ENCODE measurements at places on chromosomes 16 and 17.

- no peak for DNase-seq
Observed at GRCh38 chr16:1357906-1358566, 6.3 kb downstream of the GNPTG start.

DNA sequence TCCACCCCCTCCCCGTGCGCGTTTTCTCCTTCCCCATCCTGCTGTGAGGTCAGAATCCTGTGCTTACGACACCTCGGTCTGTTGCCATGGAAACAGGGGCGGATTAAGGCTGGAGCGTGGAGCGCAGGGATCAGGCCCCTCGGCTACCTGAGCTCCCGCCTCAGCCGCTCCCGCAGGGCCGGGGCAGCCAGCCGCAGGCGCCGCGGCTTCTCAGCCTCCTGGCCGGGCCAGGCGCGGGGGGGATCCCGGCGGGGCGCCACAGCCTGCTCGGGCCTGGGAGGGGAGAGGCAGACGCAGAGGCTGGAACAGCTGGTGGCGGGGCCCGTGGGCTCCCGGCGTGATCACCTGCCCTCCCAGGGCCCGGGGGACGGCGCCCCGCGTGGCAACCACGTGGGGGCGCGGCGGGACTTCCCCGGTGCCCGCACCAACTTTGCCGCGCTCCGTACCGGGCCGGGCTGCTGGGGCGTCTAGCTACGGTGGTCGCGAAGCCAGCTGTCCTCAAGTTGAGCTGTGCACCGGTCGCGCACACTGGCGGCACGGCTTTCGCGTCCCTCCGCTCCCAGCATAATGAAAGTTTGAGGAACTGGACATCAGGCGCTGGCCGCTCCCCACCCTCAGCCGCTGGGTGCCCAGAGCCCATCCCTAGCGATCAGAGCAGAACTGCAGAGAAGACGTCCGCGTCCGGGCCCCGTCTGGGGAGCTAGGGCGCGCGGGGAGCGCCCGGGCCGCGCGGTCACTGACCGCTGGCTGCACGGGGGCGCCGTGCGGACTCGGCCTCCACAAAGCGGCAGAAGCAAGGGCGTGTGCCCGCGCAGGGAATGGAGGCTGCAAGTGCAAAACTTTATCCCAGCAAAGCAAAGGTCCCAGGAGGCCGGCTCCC is 1.2 kb downstream of the RTN4RL1 start:
- DNase-seq, result no peak

GRCh38 chr17:73482894-73483293 is 161.4 kb downstream of the SDK2 start:
- no peak for DNase-seq

GRCh38 chr16:69924041-69924775 is 26.9 kb upstream of the CLEC18A start:
- DNase-seq, result no peak

DNA sequence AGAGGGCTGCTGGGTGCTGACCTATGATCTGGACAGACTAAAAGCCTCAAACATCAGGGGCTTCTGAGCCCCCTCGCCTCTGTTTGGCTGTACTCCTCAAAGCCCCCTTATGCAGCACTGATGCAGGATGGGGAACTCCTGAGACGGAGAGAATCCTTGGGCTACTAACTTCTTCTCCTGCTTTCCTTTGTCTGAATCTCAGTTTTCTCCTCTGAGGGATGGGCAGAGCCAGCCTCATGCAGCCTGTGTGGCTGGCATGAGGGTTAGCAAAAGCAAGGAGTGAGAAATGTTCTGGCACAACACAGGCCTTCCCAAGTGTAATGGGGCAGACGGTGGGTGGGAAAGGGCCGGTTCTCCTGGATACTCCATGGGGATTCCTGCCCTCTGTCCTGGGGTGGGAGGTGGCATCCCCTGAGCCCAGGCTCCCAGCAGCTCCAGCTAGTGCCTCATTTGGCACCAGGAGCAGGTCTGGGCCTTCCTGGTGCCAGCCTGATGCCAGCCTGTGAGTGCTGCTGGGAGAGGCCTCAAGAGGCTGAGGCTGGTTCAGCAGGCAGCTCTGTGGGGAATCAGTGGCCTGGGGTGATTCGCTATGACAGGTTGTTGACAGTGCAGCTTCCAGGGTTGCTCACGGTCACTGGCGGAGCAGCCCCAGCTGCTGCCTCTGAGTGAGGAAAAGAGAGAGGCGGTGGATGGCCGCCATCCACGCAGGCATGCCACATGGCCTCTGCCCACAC is 4.0 kb upstream of the BRD7 start:
- DNase-seq, result peak; percentile 77

GRCh38 chr16:1877804-1878203 is 5.8 kb upstream of the MEIOB start:
- no peak for DNase-seq

DNA sequence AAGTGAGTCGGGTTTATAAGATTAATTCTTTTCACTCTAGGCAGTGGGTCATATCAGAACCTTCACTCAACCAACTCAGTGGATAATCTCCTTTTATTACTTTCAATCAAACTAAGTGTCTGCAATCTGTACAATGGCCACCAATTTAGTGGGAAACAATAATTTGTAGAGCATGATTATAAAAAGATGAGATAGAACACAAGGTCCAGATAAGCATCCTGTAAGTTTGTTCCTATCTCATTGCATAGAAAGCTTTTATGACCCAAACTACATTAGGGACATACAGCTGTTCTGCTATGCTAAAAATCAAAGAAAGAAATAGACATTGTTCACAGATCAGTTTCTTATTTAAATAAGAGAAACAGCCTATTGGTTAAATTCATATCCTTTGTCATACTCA is 341.4 kb upstream of the PSMD7 start:
- no peak for DNase-seq

GRCh38 chr16:31876951-31877828 is 3.6 kb downstream of the ZNF267 start:
- DNase-seq, result peak; percentile 92

DNA sequence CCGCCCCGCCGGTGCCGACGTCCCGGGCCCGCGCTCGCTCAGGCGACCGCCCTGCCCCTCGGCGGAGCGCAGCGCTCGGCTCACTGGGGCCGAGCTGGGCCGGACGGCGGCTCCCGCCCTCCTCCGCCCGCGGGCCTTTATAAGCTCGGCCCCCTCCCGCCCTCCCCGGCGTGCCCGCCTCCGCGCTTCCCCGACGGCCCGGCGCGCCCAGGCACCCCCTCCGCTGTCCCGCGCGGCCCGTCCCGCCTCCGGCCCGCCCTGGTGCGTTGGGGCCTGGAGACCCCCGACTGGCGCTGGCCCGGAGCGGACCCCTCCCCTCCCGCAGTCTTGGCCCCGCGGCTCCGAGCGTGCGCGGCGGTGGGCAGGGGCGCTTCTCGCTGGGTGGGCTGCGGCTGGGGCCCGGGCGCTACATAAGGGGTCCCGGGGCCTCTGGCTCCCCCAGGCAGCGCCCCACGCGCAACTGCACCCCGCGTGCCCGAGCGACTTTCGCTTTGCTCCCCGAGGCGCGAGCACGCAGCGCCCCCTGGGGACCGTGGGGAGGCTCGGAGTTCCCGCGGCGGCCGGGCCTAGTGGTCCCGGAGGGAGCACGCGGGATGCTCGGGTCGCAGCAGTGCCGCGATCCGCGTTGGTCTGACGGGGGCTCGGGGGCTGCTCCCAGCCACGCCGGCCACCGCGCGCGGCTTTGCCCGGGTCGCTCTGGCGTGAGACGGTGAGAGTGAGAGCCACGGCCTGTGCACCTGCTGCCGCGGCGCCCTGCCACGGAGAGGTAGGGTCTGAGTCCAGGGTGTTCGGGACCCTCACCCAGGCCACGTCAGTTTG is at the start of gene PIEZO1:
Gene PIEZO1 (minus strand): TSS at position 115 of the 819 bp plus-strand sequence. CDS start 256 bp downstream, outside the sequence.
- peak; percentile 68 for DNase-seq

- DNase-seq, result no peak
Observed at GRCh38 chr16:81497690-81498089, 53.1 kb downstream of the CMIP start.

- no peak for DNase-seq
Observed at GRCh38 chr17:57136355-57136754, 51.3 kb downstream of the AKAP1 start.

DNA sequence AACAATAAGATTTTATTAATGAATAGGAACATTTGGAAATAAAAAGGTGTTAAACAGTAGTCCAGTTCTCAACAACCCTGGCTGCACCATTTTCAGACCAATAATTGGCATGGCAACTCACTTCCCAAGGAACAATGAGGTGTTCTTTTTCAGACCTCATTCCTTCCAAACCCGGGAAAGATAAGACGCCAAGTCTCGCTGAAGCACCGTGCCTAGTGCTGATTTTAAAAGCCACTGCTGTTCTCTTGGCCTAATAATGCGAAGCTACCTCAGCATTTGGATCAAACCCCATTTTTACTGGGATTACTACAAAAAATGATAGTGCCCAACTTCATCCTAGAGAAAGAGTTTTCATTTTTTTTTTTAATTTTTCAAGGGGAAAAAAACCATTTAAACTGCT is 75.2 kb upstream of the NOL11 start:
- no peak for DNase-seq

GRCh38 chr17:83180264-83180995 is 101.0 kb downstream of the METRNL start:
- DNase-seq, result no peak

DNA sequence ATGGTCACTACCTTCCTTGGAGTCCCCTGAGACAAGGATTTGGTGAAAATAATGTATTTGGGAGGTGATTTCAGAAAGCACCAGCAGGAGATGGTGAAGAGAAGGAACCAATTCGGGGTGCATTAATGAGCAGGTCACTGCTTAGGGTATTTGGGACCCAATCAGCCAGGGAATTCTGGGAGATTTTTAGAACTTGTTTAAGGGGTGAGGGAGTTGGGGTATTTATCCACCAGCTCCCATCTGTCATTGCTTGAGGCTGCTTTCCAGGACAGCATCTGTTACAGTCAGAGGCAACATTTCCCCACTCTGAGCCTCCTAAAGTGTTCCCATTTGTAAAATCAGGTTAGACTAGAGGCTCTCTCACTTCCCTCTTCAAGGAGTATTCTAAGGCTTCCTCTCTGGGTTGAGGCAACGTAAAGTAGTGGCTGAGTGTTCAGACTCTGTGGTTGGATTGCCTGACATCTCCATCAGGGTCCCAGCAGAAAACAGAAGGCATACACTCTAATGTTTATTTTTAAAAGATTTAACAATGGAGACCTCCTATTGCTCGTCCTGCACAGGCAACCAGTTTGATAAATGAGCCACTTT is 60.9 kb downstream of the CLEC19A start:
- DNase-seq, result no peak

- DNase-seq, result no peak
Observed at GRCh38 chr17:48429638-48430586, at the start of gene SKAP1. TSS of gene SKAP1 (minus strand) at chr17:48430214.

DNA sequence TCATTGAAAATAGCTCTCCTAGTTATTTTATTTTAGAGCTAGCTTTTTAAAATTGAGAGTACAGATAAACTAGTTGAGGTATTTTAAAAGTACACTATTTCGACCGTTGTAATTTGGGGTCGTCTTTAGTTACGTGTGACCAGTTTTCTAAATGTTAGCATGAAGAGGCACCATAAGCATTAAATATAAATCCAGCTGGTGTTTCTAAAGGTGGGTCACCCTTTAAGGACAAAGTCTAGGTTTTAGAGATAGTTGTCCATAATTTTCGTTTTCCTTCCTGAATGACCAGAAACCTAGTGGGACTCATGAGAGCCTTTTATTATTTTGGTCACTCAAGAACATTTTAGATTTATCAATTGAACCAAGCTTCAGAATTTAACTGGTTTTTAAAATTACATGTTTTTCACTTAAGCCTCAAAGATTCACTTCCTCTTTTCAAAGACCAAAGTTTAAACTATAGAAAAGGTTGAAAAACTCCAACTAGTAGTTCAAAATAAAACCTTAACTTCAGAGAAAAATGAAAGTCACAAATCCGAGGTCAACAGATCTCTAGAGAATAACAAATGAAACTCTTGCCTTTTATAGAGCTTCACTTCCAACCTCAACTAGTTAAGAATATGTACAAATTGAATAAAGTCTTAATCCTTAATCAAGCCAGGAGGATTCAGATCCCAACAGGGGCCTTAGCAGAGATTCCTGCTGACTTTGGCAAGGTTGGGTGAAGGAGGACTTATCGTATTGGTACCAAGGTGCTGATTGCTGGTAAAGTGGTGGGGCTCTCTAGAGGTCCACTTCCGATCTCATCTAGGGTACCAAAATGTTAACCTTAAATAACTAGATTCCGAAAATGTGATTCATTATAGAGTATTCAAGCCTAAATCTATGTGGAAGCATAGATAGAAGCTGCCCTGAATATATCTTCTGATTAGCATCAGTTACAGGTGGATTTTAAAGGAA is 32.5 kb downstream of the PHKB start:
- DNase-seq, result no peak

DNA sequence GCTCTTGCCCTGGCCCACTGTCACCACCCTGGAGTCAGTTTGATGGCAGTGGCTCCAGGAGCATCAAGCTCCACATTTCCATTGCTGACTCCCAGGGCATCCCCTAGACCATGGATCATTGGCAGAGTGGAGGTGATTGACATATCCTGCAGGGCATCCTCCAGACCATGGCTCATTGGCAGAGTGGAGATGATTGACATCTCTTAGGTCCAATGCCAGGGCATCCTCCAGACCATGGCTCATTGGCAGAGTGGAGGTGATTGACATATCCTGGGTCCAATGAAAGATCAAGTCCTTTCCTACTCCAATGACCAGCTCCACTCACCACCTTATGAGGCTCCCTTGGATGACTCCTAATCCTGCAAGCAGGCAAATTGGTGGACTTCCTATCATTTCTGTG is 174.3 kb upstream of the NLRP1 start:
- DNase-seq, result peak; percentile 69

DNA sequence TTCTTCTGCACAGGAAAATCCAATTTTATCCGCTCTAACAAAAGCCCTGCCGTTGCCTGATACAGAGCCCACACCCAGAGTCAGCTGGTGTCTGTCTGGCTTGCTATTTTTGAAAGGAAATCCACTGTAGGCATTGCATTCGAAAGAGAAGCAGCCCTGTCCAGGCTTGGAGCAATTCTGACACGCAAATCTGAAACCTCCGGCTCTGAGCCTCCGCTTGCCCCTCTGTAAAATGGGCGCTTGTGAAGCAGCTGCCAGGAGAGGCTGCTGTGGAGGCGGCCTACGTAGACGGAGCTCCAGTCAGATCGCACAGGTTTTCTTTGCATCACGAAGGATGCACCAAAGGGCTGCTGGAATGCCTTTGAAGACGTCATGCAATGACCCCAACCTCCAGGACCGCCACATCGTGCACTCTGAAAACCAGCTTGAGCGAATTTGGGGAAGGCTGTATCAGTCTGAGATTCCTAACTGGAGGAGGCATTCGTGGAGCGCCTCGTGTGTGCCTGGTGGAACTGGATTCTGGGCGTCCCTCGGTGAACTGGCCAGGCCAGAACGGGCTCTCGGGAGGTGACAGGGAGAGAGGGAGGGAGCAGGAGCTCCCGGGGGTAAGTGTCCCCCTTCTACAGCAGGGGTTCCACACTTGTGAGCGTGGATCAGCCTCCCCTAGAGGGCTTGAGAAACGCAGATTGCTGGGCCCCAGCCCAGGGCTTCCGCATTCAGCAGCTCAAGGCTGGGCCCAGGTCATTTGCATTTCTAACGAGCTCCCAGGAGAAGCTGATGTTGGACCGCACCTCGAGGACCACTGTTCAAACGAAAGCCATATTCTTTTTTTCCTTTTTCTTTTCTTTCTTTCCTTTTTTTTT is 215.5 kb downstream of the MRTFB start:
- no peak for DNase-seq

DNA sequence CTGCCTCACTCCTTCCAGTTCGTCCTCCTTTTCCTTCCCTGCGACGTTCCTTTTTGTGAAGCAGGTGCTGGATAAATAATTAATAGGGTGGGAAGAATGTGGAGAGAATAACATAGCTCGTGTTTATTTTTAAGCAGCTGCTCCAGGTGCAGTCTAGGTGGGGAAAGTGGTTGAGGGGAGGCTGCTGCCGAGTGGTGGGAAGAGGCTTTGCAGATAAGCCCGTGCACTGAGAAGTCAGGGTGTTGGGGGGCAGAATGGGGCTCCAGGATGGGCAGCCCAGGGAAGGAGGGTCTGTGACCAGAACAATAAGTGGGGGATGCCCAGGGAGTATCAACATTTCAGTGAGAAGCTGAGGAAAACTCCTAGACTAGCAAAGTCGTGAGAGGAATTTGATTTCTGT is 300.5 kb downstream of the CPPED1 start:
- no peak for DNase-seq
